ENCODE measurements at places on chromosomes 2 and 18.

DNA sequence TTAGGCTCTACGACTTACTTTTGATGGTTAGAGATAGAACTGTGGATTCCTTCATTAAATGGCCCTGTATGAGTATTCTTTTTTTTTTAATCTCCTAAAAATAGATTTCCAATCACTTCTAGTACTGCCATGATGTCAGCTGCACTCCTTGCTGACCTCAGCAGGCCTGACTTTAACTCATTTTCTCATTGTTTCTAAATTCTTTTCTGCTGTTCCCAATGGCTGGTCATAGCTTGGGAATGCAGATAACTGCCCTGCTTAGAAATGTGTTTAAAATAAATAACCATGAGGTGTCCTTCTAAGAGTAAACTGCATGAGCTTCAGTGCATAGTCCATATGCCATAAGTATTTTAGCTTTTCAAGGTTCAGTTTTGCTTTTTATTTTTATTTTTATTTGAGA, 15.7 kb downstream of the CCDC85A start:
- no peak for DNase-seq

DNA sequence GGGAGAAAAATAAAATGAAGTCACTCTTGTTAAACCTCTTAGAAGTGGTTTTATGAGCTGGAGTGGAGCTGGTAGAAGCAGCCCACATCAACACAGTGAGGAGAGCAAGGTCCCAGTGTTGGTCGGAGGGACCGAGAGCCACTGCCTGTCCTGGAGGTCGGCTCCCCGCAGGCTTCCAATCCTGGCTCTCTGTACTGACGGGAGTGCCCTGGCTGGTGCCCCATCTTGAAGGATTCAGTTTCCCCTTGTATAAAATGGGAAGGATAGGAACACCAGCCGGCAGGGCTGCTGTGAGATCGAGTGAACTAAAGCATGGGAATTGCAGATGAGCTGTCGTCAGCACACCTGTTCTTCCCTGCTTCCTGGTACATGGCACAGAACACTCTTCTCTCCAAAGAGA, 104.3 kb upstream of the ID2 start:
- DNase-seq, result no peak

GRCh38 chr2:172084645-172085459, 455 bp upstream of the DLX1 start:
- peak; percentile 32 for DNase-seq

DNA sequence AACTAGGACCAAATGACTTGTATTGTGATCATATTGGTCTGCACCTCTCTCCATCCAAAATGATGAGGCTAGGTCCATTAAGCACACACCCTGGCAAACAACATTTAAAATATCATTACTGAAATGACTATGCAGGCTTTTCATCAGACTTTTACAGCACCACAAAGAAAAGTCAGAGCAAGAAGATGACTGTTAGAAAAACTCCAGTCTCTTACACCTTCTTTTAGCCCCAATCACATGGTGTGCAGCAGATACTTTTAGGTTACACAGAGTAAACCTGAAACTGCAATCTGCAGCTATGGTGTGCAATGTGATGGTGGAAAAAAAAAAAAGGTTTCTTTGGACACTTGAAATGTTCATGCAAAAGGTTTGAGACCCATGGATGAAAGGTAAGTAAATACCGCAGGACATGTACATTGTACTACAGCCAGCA, 5.4 kb upstream of the POLI start:
- DNase-seq, result no peak

GRCh38 chr18:69257861-69258458, 142.7 kb upstream of the DOK6 start:
- DNase-seq, result no peak

- DNase-seq, result no peak
Measured at GRCh38 chr18:33605250-33605649, 27.2 kb downstream of the ASXL3 start.

DNA sequence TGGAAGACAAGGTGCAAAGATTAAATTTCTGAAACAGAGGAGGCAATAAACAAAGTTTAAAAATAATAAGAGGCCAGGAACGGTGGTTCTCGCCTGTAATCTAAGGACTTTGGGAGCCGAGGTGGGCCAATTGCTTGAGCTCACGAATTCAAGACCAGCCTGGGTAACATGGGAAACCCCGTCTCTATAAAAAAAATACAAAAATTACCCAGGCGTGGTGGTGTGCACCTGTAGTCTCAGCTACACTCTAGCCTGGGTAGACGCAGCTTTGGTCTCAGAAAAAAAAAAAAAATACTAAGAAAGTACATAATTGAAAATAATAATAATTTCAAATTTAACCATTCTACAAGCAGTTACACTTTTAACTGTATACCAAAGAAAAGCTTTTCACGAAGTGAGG, 744.6 kb upstream of the POU3F3 start:
- no peak for DNase-seq

- no peak for DNase-seq
Measured at GRCh38 chr2:196487417-196487816, 152.1 kb upstream of the CCDC150 start.

- DNase-seq, result no peak
Measured at GRCh38 chr18:54254265-54254758, 15.0 kb upstream of the POLI start.

DNA sequence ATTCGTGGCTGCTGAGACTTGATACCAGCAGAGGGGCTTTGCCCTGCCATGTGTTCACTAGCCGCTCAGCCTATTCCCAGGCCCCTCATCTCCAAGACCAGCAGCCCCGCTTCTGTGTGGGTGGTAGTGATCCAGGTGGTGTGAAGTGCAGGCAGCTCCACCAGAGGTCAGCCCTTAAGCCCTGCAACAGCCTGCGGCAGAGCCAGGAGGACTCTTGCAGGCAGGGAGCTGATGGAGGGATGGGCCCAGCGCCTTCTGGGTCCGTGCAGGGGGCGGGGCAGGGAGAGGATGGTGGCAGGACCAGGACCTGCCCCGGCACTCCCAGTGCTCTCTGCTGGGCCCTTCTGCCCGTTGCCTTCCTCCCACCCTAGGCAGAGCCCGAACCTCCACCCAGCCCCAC, 162.0 kb downstream of the SH3BP4 start:
- no peak for DNase-seq

Data from activated CD4-positive, alpha-beta T cell treated with anti-CD3 and anti-CD28 coated beads, Interleukin-2, amount 50 U/mL, for 1 hour (primary cell).